Kidney glomerular epithelial cell (primary cell): ENCODE measurements at places on chromosomes 5 and 9.

DNA sequence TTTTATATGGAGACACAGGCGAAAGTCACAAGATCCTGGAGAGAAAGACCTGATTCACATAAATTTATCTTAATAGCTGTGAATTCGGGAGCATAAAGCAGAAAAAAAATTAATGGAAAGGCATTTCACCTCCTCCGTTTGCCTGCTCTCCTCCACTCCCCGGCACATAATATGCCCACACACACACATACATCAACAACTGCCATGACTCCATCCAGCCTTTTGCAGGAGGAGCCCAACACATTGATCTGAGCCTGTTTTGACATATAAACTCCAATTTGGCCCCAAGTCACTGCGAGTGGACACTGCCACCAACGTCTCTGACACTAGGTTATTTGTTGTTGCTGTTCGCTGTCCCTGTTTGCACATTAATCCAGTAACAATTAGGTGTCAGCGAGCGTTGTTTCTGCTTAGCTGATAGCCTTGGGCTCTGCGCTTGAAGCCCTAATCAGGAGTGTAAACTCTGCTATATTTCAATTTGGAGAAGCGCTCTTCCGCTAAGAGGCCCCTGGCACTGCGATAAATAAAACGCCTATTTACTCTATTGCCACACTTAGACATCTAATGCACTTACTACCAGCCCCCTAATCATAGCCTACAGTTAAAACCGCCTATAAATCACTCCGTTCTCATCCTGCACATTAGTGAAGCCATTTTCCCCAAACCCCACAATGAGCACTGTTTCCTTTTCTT is 195.8 kb upstream of the TBCA start:
- no peak for DNase-seq

DNA sequence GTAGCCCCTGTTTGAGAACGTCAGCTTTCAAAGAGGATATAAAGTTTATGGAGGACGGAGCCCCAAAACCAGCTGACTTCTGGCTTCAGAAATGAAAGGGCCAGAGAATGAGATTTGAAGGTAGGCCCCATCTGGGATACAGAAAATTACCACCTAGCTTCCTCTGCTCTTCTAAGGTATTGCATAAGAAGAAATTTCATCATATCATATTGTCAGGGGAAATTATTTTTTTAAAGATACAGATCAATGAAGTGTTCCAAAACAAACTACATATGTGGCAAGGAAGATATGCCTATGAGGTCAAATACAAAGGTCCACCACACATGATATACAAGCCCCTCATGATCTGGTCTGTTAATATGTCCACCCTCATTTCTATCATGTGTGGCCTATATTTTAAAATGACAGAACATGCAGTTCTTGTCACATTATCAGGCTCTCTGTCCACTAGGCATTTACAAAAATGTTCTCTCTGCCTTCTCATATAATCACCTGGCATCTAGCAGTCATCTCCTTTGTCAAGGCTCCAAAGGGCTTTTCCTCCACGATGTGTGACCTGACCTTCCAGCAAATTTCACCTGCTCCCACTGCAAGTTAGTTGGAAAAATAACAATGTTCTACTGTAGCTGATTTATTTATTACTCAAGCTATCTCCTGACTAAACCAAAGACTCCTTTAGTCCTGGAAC is 83.1 kb downstream of the DPYSL3 start:
- DNase-seq: no peak

DNA sequence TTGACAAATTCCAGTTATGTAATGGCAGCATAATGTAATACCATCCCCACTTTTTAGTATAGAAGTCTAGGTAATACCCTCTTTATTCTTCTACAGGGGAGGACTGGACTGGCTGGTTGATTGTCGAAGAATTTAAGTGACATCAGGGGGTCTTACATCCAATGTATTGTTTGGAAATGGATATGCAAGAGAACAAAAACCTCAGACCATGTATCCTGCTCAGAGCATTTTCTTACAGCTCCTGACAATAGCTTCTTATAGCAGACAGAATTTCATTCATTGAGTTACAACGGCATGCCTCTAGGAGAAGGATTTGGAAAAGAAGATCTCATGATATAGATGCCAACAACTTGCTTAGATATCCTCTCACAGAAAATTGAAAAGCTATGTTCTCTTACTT is 2032.3 kb downstream of the EFNA5 start:
- DNase-seq: no peak

- no peak for DNase-seq
These were observed 189.4 kb downstream of the NXNL2 start for GRCh38 chr9:88724331-88724730.

GRCh38 chr9:124134526-124134925 is 123.0 kb downstream of the LHX2 start:
- no peak for DNase-seq

DNA sequence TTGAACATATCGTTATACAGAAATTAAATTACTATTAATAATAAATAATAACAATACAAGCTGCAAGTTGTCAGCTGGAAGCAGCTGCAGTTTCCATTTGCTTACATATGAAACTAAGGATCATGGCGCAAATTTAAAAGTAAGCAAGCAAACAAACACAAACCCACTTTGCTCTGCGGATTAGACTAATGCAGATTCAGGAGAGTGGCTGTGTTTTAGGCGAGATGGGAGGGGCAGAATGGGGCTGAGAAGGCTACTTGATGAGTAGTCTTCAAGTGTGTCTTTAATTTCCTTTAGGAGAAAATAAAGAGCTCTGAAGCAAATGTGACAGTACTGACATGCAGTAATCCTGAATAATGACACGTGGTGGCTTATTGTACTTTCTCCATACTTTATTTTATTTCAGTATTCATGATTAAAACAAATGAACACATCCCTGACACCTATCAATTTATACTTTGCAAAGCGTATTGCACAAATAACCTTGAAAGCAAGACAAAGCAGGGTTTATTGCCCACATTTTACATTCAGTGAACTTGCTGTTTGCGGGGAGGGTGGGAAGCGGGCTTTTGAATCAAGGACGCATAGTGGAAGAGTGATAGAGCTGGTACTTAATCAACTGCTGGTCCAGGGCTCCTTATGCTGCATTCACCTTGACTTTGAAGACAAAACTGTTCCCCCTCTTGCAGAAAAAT is 221.4 kb upstream of the TRIM32 start:
- no peak for DNase-seq

GRCh38 chr5:63240063-63240755 is 661.6 kb downstream of the LRRC70 start:
- no peak for DNase-seq

- DNase-seq: no peak
These were observed 70.5 kb downstream of the SNX24 start for GRCh38 chr5:122915717-122916461.

GRCh38 chr9:23682352-23682751 is 143.7 kb downstream of the ELAVL2 start:
- DNase-seq: no peak

GRCh38 chr5:155943516-155944407 is 383.2 kb upstream of the SGCD start:
- DNase-seq: peak; percentile 58

DNA sequence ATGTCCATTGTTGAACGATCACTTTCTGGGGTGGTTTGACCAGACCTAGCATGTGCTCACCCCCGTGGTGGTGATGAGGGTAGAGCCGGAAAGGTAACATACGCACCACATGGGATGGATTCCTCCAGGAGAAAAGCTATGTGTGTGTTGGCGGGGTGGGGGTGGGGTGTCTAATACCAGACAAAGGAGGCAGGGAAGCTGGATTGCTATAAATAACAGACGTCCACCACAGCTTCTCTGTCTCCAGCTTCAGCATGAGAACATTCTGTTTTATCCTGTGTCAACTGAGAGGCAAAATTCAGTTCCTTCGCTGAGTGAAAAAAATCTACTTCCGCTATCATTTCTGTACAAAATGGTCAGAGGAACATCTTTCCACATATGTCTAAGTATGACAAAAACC is 151.0 kb downstream of the PCSK1 start:
- no peak for DNase-seq

DNA sequence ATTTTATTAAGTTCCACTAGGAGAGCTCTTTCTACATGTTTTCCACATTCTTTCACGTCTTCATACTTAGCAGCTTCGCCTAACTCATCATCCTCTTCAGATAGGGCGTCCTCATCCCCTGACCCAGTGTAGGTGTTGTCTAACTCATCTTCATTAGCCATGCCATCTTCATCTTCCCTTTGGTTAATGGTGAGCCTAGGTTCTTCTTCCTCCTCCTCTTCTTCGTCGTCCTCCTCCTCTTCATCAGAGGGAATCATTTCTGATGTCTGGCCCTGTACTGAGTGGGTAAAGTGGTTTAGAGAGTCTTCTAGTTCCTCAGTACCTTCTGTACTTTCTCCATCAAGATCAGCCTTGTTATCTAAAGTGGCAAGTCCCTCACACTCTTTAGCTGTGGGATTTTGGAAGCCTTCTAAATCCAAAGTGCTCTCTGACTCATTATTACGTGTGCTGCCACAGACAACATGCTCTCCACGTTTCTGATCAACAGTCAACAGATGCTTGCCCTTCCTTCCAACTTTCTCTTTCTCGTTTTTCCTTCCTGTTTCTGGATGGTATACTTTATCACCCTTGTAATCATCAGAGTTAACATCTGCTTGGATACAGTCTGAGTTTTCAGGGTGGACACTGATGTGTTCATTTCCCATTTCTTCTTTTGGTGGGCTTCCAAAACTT is 31.1 kb downstream of the TUT7 start:
- no peak for DNase-seq

DNA sequence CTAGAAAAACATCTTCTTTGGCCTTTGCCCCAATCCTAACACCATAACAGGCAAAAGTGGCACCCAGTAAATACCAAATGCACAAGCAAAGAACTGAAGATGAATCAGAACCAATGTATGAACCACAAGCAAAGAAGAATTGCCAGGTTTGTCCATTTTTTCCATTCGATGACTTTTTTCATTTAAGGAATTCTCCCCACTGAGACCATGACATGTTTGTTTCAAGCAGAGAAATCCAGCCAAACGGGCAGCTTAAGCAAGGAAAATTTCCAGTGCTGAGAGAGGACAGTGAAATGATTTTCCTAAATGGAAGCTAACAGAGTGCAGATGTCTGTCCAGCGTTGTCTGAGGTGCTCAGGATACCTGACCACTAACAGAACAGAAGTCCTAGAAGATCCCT is 203.7 kb downstream of the ADAMTS12 start:
- DNase-seq: no peak

DNA sequence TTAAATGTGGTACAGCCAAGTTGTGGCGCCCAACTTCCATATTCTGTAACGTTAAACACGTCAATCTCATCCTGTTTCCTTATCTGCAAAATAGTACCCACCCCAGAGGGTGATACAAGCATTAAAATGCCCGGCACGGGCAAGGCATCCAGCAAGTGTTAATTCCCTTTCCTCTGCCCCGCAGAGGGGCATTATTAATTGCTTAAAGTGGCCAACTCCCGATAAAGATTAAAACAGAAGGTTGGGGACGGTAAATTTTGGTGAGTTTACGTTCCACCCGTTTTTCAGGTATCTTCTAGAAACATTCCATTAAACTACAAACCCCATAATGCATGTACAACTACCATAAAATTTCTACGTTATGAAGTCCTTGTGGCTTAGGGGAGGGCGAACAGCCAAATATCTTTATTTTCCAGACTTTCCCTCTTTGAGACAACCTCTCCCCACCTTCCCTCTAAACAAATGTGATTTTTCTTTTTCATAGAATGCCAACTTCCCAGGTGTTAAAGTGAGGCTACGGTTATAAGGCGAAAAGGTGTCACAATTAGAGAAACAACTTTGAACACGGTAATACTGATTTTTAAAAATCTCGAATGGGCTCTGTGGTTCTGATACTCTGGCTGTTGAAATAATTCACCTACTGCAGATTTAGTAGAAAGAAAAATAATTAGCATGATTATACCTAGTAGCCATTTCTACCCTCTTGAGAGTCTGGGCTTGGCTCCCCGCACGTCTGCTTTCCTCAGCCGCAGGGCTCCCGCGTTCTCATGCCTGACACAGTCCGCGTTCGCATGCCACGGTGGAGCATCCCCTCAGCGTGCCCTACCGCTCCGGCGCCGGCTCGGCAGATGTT is 1.2 kb upstream of the GPBP1 start:
- no peak for DNase-seq

- no peak for DNase-seq
These were observed 66.8 kb downstream of the IPPK start for GRCh38 chr9:92603100-92603499.

- DNase-seq: no peak
These were observed 144.3 kb downstream of the ST8SIA4 start for GRCh38 chr5:100758780-100759179.

GRCh38 chr5:2767089-2767488 is 15.6 kb upstream of the IRX2 start:
- DNase-seq: no peak

DNA sequence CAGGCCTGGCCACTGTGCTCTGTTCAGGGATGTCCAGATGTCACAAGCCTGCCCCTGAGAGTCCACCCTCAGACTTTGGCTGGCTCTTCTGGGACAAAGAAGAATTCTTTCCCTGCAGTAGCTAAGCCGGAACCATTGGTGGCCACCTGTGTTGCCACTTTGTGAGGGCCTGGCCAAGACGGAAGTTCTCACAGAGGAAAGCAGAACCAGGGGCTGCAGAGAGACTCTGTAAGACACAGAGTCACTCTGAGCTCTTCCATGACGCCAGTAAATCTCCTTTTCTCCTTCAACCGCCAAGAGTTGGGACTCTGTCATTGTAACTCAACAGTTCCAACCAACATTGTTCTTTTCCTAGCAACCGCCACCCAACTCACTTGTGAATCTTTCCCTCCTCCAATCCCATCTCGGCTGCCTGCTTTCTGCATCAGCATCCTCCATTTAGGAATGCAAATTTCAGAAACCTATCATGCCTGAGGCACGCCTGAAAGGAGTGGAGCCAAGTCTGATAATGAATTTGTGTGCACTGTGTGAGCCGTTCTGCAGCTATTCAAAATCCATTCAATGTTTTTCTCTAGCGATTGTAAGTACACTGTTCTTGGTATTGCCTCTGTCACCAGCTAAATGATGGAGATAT is 37.8 kb upstream of the ATP6V1G1 start:
- DNase-seq: no peak

- DNase-seq: no peak
These were observed 9.7 kb downstream of the OMD start for GRCh38 chr9:92414566-92414965.

GRCh38 chr5:152309926-152310450 is 95.1 kb downstream of the NMUR2 start:
- DNase-seq: no peak

- no peak for DNase-seq
These were observed 2.4 kb downstream of the NOL6 start for GRCh38 chr9:33471361-33471760.
